Activated CD8-positive, alpha-beta memory T cell treated with anti-CD3 and anti-CD28 coated beads for 1 hour (primary cell): ENCODE measurements at places on chromosomes 5 and 9.

- DNase-seq = no peak
Observed at GRCh38 chr5:6082685-6083084, 295.7 kb downstream of the MED10 start.

- no peak for DNase-seq
Observed at GRCh38 chr9:6552498-6553121, 92.9 kb downstream of the GLDC start.

DNA sequence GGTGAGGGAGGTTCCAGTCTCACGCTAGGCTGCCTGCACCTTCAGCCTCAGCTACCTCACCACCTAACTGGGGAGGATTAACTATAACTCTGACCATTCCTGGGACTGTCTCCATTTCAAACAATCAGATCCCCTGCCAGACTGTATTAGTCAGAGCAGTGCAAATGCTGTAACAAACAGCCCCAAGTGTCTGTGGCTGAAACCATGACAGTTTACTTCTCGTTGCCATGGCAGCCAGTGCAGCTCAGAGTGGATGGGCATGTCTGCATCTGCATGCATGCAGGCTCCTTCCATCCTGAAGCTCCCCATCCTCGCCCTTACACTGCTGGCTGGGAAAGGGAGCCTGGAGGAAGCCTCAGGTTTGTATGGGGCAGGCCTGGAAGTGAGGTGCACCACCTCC lies 86.7 kb downstream of the KCNIP1 start:
- DNase-seq = no peak

GRCh38 chr9:127166111-127166510 lies 43.7 kb upstream of the ANGPTL2 start:
- DNase-seq = no peak

- no peak for DNase-seq
Observed at GRCh38 chr9:78539904-78540303, 243.0 kb downstream of the PSAT1 start.

DNA sequence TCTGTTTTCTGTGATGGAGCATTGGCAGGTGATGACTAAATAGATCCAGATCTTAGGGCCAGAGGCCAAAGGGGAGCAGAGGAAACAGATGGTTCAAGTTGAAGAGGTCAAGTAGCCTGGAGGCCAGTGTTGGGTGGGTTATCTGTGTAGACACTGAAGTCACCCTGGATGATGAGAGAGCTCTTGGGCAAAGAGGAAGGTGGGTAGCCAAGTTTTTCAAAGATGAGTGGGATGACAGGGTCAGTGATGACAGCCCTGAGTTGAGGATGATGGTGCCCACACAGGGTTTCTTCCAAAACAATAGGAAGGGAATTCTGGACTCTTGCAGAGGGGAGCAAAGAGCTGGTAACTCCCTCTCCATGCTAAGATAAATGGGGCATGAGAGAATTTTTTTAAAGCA lies 76.6 kb downstream of the CD180 start:
- no peak for DNase-seq

- DNase-seq = no peak
Observed at GRCh38 chr5:850511-851006, at the start of gene ZDHHC11. Gene ZDHHC11 (minus strand): TSS chr5:850986. CDS start chr5:850602, 384 bp downstream.

DNA sequence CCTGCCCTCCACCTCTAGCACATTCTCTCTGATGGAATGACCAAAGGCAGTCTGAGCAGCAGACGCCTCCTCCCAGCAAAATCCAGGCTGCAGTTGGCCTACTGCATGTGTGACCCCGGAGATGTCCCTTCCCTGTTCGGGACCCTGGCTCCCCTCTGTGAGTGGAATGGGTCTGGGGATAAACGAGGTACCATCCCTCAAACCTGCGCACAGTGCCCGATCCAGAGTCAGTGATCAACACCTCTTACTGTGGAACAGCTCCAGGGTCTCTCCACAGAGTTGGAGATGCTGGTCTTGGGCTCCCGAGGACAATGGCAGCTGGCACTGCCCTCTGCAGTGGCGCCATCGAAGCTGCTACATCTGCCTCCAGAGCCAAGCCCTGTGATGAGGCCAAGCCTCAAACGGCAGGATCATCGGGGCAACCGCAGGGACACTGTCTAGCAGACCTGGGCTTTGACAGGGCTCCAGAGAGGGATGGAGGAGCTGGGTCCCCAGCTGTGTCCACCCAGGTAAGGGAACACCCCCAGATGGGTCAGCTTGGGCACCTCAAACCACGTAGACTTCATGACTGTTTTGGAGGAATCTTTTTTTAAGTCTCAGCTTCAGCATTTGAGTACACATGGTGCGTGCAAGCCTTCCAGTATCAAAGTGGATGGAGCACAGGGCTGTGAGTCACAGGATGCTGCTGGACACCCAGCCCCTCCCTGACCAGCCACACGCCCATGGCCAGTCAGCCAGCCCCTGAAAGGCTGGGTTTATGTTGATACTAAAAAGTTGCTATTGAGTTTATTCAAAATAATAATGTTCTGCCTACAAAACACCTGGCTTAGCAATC lies 13.0 kb downstream of the MED10 start:
- no peak for DNase-seq
